ENCODE measurements at places on chromosomes 16 and 17.

- DNase-seq = no peak
Observed at GRCh38 chr17:78785011-78785662, 3.1 kb upstream of the CYTH1 start.

DNA sequence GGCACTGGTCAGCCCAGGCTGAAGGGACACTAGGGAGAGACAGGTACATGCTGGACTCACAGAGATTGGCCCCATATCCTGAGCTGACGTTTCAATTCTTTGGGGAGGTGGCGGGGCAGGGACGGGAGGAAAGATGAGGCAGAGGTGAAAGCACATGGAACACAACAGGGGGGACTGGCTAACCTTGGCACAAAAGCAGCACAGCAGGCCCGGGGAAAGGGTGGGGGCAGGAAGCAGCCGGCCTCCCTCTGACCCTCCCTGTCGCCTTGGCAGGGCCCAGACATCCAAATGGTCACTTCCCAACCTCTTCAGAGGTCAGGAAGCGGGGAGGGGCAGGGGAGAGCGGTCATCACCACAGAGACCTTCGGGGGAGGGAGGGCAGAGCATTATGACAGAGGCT, 6.6 kb downstream of the VAT1 start:
- DNase-seq = no peak

DNA sequence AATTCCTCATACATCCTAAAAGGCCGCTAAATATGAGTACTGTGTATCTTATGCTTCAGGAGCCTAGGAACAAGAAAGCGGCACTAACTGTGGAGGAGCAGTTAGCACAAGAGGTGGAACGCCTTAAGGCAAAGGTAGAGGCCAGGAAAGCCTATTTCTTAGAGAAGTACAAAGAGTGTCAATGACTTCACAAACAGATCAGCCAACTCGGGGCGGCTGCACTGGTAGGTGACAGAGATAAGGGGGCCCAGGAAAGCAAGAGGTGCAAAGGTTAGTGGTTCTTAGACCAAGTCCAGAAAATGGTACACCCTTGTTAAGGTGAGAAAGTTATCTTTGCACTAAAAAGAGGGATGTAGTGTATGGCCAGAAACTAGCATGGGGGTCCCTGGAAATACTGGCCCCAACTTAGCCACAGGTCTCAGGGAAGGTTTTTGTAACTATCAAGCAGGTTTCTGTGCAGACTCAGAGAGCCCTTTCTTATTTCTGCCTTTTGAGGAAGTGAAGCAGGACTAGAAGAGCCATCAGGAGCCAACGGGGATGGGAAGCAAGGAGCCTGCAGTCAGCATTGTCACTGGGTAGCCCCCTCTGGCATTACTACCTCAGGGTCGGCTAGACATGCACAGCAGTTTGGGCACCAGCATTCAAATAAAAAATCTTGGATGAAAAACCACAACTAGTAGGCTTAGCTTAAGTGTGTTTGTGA, 24.1 kb downstream of the CALCOCO2 start:
- no peak for DNase-seq

DNA sequence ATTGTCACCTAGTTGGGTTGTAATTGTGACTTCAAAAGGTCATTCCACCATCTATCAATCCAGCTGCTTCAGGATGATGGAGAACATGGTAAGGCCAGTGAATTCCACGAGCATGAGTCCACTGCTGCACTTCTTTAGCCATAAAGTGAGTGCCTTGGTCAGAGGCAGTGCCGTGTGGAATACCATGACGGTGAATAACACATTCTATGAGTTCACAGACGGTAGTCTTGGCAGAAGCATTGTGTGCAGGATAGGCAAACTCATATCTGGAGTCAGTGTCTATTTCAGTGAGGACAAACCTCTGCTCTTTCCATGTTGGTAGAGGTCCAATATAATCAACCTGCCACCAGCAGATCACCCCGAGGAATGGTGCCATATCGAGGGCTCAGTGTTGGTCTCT, 650.9 kb downstream of the KCNJ2 start:
- DNase-seq = no peak

DNA sequence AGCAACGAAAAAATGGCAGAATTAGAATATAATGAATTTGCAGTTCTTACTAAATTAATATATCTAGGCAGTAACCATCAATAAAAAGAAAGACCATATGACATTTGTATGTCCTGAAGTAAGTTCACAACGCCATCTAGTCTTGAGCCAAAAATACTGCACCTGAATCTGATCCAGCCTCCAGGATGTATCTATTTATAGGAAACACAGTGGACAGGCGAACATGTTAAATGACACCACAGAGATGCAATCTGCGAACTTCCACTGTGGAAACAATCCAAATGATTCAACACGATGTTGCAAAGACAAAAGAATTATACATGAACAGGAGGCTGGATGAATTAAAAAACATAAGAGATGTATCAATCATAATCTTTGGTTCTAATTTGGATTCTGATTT, 197.6 kb downstream of the CDH13 start:
- no peak for DNase-seq

DNA sequence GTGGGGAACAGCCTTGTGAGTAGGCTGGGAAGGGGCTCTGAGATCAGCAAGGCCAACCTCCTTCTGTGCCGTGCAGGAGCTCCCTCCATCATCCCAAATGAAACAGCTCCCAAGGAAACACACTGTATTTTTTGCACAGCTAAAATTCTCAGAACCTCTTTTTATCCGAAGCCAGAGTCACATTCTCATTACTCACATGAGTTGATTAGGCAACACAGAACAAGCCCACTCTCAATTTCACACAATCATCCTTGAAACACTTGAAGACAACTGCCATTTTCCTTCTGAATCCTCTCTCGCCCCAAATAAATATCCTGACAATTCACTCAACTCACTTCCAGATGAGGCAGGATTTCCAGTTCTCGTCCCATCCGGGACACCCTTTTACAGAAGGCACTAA, 66.1 kb downstream of the MYO18A start:
- no peak for DNase-seq

GRCh38 chr17:55722742-55723487, at the start of gene TMEM100:
TMEM100 (minus strand) TSS chr17:55722864; CDS start chr17:55721070, 1,794 bp downstream.
- no peak for DNase-seq

Data from nephron progenitor cell (in vitro differentiated cells).